ENCODE measurements at places on chromosomes 6 and 20. TPM values are rescaled to one million over a fixed set of nuclear protein-coding genes. Genes with fewer than 3 reads are reported as not detected.

Gene CD83
- total RNA-seq: 0.53 TPM

Gene ID4
- total RNA-seq: 0.13 TPM

Gene SULF2
- 41.2 TPM for total RNA-seq

Gene ANGPT4
- not detected for total RNA-seq

Gene TRDN
- total RNA-seq: not detected

Gene ATP5F1E
- total RNA-seq: 32.3 TPM

Gene HINT3
- total RNA-seq: 16.1 TPM

Gene LAMA2
- total RNA-seq: 5.8 TPM

Gene FAM83C
- total RNA-seq: not detected

Gene TFAP2D
- total RNA-seq: not detected

Gene SLC25A27
- 4.2 TPM for total RNA-seq

Gene LY6G5C
- 1.3 TPM for total RNA-seq

Gene CRISP3
- not detected for total RNA-seq

Gene CYP21A2
- total RNA-seq: not detected

Gene ELOVL4
- 2.0 TPM for total RNA-seq

Gene TSPO2
- total RNA-seq: not detected

Gene BTN1A1
- total RNA-seq: not detected

Gene RBM38
- total RNA-seq: 22.6 TPM

Gene SPATS1
- total RNA-seq: not detected

Gene TFAP2C
- not detected for total RNA-seq

Gene SIRPG
- total RNA-seq: not detected

Gene HLA-DRB5
- total RNA-seq: not detected

Gene LTB
- 0.80 TPM for total RNA-seq

Gene SEC63
- 52.2 TPM for total RNA-seq

Gene TOMM6
- total RNA-seq: 172 TPM

Gene APOM
- total RNA-seq: not detected

Gene CNBD2
- 5.6 TPM for total RNA-seq

Gene CDH22
- total RNA-seq: 0.13 TPM

Gene SLC32A1
- not detected for total RNA-seq

Gene GPR63
- under 0.01 TPM for total RNA-seq

Gene CCNC
- 154 TPM for total RNA-seq

Gene SLC22A2
- total RNA-seq: not detected

Gene SEMG1
- total RNA-seq: not detected

Gene SCGN
- total RNA-seq: 0.13 TPM

Gene SAPCD1
- total RNA-seq: 1.6 TPM

Gene ELOVL2
- total RNA-seq: not detected

Gene PNPLA1
- total RNA-seq: not detected

Gene TNFRSF6B
- total RNA-seq: 13.2 TPM

Gene PRDM1
- 7.4 TPM for total RNA-seq

Gene SIGLEC1
- total RNA-seq: not detected

Gene HLA-DQB1
- total RNA-seq: not detected

Gene CALHM5
- total RNA-seq: 9.3 TPM

Gene PAK5
- not detected for total RNA-seq

Gene DLGAP4
- total RNA-seq: 25.4 TPM

Gene FOXQ1
- under 0.01 TPM for total RNA-seq

Gene POM121L2
- not detected for total RNA-seq

Gene GSTA1
- total RNA-seq: not detected

Gene OR12D3
- not detected for total RNA-seq

Gene CLPSL1
- total RNA-seq: not detected

Gene PROKR2
- total RNA-seq: not detected

Gene PRDM13
- total RNA-seq: not detected

Gene PEX6
- total RNA-seq: 17.4 TPM

Gene BPIFB4
- not detected for total RNA-seq

Gene SYNGAP1
- total RNA-seq: 3.5 TPM

Gene TBC1D32
- total RNA-seq: 8.1 TPM

Gene ECT2L
- not detected for total RNA-seq

Gene MAP3K5
- 28.1 TPM for total RNA-seq

Measured in thoracic aorta endothelial cell (primary cell).